Purkinje cell (primary cell): ENCODE measurements at places on chromosomes 3 and 15. TPM values are rescaled to one million over a fixed set of nuclear protein-coding genes. Genes with fewer than 3 reads are reported as not detected.

CERS3 gene
- 0.58 TPM in 1 of 2 replicates, not detected in the other for polyA plus RNA-seq

SLC12A1 gene
- polyA plus RNA-seq: 3.5 and 6.7 TPM in 2 replicates

BTBD1 gene
- 208 and 224 TPM in 2 replicates for polyA plus RNA-seq

SH2D7 gene
- not detected in 2 replicates for polyA plus RNA-seq
